Chondrocyte (in vitro differentiated cells): ENCODE measurements at places on chromosomes 11 and 22.

DNA sequence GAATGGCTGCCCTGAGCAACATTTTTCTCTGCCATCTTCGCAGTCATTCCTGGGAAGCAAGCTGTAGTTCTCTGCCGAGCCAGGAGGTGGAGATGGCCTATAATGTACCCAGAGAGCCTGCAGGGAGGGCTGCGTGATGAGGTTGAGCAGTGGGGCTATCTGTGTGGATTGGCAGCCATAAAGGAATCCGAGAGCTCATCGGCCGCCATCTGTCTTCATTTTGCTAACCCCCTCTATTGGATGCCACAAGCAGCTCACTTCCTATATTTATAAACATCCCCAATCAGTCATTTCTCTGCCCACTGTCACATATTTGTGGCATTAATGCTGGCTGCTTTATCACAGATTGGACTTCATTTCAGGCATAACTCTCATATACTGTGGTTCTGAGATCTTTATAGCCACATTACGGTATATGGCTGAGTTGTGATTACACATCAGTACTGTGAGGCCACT is 209.5 kb downstream of the NTM start:
- no peak for DNase-seq

- no peak for DNase-seq
These were observed 10.2 kb downstream of the MRGPRX2 start for GRCh38 chr11:19050281-19050680.

GRCh38 chr22:42937164-42937843 is 77.6 kb downstream of the PACSIN2 start:
- no peak for DNase-seq

DNA sequence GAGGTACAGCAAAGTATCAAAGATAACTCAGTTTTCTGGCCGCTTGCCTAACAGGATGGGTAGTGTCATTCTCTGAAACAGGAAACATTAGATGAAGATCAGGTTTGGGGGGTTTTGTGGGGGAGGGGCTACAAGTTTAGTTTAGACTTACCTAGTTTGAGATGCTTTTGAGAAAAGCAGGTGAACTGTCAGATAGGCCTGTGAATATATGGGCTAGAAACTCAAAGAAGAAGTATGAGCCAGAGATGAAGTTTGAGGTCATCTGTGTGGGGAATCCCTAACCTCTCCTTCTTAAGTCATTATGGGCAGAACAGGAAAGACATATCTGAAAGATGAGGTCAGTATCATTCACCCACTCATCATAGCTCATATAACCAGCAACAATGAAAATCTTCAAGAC is 11.9 kb downstream of the HOATZ start:
- DNase-seq = no peak

DNA sequence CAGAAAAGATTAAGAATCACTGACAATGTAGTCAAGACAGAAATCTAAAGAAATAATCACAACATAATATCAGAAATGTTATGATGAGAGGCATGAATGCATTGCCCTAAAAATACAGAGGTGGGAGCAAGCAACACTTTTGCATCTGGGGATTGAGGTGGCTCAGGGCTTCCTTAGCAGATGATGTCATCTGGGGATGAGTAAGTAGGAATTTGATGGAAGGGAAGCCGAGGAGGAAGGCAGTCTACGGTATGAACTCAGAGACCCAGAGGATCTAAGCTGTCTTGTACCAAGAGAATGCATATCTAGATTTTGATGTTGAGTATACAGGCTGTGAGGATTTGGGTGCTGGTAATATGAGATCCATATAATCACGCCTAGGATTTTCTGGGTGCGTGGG is 193.0 kb upstream of the SNX19 start:
- DNase-seq = no peak

DNA sequence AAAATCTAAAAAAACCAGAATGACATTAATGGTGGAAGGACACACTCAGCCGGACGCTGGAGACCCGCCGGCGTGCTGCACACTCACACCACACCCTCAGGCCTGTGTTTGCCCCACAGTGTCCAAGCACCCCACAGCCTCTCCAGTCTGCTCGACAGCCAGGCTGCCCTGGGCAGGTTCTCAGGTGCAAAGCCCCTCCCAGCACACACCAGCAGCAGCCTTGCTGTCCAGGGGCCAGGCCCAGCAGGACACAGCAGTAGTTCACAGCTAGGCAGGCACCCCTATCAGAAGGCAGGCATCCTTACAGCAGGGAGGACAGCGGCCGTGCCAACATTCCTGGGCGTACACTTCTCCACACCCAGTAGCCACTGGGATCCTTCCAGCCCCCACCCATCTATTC is 1.7 kb upstream of the SLC25A1 start:
- peak; percentile 90 for DNase-seq

DNA sequence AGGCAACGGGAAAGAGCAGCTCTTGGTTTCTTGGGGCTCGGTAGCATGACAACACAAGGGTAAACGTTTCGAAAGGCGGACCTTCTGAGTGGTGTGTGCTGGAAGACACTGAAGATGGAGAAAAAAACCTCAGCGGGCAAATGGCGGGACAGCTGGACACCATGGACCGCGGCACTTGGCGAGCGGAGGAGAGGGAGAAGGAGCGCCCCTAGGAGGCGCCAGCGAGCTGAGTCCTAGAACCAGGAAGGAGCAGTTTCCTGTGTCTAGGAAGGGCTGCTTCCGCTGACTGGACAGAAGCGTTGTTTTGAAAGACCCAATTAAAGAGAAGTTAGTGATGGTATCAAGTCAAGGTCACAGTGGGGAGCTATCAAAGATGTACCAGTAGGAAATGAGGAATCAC is 44.0 kb upstream of the OPCML start:
- no peak for DNase-seq

DNA sequence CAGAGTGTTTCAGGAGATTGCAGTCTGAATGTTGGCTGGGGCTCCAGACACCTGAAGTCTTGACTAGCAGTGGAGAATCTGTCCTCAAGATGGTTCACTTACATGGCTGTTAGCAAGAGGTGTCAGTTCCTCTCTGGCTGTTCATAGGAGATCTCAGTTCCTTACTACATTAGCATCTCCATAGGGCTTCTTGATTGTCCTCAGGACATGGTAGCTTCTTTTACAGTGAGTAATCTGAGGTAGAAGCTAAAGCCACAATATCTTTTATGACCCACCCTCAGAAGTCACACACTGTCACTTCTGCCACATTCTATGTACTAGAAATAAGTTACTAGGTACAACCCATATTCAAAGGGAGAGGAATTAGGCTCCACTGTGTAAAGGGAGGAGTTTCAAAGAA is 10.5 kb upstream of the PATL1 start:
- no peak for DNase-seq

GRCh38 chr11:28529046-28529445 is 420.9 kb downstream of the METTL15 start:
- DNase-seq = no peak

GRCh38 chr11:69860796-69861445 is 41.7 kb upstream of the FGF3 start:
- no peak for DNase-seq

DNA sequence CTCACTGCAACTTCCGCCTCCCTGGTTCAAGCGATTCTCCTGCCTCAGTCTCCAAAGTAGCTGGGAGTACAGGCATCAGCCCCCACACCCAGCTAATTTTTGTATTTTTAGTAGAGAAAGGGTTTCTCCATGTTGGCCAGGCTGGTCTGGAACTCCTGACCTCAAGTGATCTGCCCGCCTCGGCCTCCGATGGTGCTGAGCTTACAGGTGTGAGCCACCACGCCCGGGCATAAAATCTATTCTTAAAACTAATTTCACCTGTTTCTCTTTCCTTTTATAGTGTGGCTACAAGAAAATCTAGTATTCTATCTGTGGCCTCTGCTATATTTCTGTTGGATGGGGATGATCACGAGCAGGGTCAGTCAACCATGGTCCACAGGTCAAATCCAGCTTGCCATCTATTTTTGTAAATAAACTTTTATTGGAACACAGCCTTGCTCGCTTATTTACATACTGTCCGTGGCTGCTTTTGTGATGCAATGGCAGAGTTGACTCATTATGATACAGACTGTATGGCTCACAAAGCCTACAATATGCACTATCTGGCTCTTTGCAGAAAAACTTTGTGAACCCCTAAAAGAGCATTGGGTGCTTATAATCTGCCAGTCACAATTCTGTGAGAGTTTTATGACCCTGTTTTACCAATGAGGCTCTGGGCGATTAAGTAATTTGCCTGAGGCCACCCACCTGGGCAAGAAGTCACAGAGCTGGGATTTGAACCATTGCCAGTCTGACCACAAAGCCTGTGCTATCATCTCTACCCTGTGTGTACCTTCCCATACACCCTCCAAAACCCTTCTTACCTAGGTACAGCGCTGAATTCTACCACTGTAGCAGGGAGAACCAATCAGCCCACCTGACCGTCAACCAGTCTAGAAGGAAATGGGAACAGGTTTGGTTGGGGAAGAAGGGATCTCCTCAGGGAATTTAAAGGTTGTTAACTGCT is 28.3 kb downstream of the SLC1A2 start:
- DNase-seq = no peak

DNA sequence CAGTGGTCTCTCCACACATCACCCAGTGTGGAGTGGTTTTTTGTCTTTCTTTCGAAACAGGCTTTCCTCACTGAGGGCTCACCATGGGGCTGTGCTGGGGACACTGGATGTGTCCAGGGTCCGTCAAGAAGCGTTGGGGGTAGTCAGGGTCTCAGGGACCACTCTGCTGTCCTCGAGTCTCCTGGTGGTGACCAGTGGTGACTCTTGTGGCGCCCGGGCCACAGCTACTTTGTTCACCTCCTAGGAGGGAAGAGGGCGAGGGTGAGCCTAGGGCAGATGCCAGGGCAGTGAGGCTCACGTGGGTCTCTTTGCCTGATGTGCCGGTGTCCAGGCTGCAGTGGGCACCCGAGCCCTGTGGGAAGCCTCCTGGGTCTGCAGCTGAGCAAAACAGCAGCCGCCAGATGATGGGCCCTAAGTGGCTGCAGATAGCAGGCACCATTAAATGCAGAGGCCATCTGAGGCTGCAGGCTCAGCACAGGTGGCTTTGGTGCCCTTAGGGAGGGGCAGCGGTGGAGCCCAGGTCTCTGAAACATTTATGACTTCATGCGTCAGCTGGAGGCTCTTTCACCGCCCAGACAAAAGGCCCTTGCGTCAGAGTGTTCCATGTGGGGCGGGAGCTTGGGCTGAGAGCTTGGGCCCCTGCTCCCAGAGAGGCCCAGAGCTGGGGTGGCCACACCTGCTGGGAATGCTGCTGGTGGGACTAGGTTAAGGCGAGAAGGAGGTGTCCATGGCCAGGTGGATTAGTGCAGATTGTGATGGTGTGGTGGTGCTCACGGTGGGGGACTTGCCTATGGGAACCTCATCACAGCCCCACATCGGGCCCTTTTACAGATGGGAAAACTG is 29.5 kb downstream of the KCNQ1 start:
- no peak for DNase-seq

DNA sequence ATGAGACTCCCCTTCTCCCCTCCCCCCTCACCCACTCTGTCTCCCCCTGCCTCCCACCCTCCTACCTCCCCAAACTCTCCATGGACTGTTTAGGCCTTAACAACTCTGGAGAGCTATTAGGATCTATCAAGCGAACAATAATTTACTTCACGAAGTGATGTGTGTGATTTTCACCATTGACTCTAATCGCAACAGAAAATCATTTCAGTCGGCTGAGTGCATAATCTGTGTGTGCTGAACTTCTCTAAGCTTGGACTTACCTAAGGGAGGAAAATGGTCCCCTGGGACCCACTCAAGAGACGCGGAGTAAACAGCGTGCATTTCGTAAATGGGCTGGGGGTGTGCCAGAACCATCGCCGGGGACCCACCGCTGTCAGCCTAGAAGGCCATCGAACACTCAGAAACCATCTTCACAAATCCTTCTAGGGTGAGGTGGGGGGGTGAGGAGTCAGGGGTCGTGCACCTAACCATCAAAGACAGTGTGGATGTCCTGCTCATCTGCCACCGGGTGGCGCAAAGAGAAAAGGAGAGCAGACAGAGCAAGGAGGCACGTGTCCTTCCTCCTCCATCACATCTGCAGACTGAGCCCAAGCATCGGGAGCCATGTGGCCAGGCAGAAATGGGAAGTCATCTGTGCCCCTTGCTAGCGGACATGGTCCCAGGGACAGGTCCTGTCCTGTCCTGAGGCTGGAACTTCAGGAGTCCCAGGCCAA is 62.1 kb upstream of the NUP50 start:
- peak; percentile 58 for DNase-seq

- DNase-seq = no peak
These were observed 1.8 kb downstream of the TTC17 start for GRCh38 chr11:43360361-43361032.

GRCh38 chr11:2576549-2576948 is 123.2 kb downstream of the KCNQ1OT1 start:
- peak; percentile 76 for DNase-seq

- DNase-seq = no peak
These were observed 317.3 kb upstream of the ANO3 start for GRCh38 chr11:26014456-26015115.

GRCh38 chr11:22733475-22734248 is 67.3 kb downstream of the GAS2 start:
- no peak for DNase-seq

DNA sequence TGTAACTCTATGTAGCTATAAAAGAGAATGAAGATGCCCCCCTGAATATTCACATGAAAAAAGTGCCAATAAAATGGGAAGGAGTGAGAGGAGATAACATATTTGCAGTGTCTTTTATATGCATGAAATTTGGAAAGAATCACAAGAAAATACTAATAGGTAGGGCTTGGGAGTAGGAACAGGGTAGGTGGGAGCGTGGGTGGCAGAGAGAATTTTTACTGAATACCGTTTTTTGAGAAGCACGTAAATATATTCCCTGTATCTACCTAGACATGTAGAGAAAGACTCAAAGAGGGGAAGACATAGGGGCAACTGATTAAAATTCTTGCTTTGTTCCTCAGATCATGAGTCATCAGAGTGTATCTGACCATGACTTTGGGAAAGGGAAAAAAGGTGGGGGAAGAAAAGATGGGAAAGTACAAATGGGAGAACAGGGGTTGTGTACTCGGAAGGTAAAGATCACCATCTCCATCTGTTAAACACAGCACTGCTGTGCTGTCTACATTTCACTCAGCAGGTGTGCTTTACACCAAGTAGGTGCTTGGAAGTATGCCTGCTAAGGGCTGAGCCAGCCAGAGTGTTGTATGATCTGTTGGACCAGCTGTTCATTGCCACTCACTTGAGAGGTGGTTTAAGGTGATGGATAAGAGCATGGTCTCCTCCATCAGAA is 16.0 kb downstream of the PRR5L start:
- DNase-seq = no peak

- DNase-seq = no peak
These were observed 1.4 kb upstream of the PRSS23 start for GRCh38 chr11:86798988-86799387.

GRCh38 chr22:29933619-29934018 is 50.6 kb downstream of the MTMR3 start:
- DNase-seq = no peak

DNA sequence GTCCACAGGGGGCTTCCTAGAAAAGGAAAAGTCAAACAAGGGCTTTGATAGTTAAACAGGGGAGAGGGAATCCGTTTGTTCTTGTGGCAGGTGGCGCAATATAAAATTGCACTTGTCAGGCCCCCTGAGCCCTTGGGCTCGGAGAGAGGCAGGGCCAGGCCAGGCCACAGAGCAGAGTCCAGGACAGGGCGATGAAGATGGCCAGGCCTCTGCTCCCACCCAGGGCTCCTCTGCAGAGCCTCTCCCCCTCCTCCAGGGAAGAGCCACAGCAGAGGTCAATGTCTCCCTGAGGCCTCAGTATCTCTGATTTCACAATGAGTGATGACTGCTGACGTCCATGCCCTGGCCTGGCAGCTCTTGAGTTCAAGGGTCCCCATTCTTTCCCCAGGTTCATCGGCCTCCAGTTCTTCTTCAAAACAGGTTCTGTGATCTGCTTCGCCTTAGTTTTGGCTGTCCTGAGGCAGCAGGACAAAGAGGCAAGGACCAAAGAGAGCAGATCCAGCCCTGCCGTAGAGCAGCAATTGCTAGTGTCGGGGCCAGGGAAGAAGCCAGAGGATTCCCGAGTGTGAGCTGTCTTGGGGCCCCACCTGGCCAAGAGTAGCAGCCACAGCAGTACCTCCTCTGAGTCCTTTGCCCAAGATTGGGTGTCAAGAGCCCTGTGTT is 36.4 kb upstream of the TPBGL start:
- no peak for DNase-seq
